Large intestine (tissue), 12 donors: ENCODE measurements at places on chromosomes 1 and 21.

DNA sequence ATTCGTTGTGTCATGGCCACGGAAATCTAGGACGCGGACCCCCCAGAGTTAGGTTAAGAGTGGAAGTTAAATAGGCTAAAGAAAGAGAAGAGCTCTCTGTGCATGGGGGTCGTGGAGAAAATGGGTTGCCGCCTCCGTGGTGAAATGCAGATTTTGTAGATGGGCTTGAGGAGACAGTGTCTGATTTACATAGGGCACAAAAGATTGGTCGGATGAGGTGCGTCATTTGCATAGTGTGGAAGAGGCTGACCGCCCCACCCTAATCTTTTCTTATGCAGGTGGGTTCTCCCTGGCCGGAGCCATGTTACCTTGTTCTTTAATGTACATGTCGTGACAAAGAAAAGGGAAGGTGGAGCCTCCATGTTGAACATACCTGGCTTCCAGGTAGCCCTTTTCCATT lies 14.3 kb upstream of the SLC5A9 start:
- no peak for DNase-seq

GRCh38 chr1:15883326-15883725 lies 35.8 kb downstream of the SPEN start:
- no peak for DNase-seq

GRCh38 chr1:100292711-100293110 lies 26.7 kb downstream of the RTCA start:
- no peak for DNase-seq

DNA sequence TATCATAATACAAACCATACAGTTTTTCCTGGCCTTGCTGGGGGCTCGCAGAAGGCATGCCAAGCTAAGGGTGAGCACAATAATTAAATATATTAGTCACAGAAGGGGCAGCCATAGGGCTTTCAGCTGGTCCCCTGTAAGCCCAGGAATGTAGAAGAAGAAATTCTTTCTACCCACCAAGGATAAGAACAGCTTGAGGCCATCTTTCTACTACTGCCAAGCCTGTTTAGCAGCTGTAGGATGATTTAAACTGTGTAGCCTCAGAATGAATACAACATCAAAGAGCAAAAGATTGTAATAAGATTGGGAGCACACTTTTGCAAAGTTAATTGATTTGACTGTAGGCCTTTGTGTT lies 171.5 kb downstream of the LRRC7 start:
- DNase-seq, result no peak

- DNase-seq, result no peak
Measured at GRCh38 chr1:229786974-229787610, 161.0 kb downstream of the URB2 start.

DNA sequence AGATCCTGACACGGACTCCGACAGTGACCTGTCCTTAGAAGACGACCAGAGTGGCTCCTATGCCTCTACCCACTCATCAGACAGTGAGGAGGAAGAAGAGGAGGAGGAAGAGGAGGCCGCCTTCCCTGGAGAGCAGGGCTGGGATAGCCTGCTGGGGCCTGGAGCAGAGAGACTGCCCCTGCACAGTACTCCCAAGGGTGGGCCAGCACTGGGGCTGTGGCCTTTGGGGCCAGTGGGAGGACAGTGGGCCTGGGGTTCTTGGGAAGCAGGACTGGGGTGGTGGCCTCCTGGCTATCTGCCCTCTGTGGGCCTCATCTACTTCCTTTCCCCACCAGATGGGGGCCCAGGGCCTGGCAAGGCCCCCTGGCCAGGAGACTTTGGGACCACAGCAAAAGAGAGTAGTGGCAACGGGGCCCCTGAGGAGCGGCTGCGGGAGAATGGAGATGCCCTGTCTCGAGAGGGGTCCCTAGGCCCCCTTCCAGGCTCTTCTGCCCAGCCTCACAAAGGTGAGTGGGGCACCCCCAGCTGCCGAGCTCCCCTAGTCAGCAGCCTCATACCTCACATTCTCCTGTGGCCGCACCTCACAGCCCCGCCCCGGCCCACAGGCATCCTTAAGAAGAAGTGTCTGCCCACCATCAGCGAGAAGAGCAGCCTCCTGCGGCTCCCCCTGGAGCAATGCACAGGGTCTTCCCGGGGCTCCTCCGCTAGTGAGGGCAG lies 10.0 kb downstream of the PSRC1 start:
- no peak for DNase-seq

- no peak for DNase-seq
Measured at GRCh38 chr1:203250911-203251310, 21.4 kb upstream of the CHIT1 start.

- DNase-seq, result no peak
Measured at GRCh38 chr1:213103377-213104306, 52.6 kb downstream of the RPS6KC1 start.

DNA sequence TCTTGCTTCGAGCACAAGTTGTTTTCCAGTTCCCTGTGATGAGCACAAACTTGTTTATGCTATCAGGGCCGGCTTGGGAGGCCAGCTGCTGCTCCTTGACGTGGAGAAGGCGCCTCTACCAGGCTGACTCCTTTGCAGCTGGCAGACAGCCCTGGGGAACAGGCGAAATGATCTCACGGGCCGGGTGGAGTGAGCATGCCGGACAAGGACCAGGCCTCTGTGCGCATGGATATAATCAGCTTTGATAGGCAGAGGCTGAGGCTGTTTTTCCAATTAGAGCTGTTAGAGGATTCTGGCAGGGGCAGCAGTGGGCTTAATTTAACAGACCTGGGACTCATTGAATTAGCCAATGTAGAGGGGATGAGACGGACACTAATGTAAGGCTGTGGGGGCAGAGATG lies 38.9 kb downstream of the FAM163A start:
- peak; percentile 51 for DNase-seq

- peak; percentile 93 for DNase-seq
Measured at GRCh38 chr1:41387667-41388091, 26.4 kb downstream of the FOXO6 start.

DNA sequence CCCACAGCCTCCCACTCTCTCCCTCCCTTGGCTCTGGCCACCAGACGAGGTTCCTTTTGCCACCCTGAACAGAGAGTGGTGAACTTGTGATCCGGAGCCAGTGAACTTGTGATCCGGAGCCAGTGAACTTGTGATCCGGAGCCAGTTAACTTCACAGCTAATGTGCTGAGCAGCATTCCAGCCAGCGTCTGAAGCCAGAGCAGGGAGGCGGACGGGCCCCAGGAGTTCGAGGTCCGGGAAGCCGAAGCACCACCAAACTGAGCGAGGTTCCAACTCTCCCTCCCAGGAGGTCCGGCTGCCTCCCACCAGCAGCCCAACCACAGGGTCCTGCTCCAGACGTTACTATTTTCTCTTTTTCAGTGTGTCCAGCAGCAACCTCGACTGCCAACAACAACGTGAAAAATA lies 85.8 kb downstream of the SYF2 start:
- DNase-seq, result no peak

- DNase-seq, result no peak
Measured at GRCh38 chr1:246078126-246078887, 428.8 kb downstream of the SMYD3 start.

- no peak for DNase-seq
Measured at GRCh38 chr1:204292740-204293139, 67.0 kb downstream of the PLEKHA6 start.

GRCh38 chr1:173337126-173337525 lies 130.0 kb upstream of the TNFSF4 start:
- no peak for DNase-seq

DNA sequence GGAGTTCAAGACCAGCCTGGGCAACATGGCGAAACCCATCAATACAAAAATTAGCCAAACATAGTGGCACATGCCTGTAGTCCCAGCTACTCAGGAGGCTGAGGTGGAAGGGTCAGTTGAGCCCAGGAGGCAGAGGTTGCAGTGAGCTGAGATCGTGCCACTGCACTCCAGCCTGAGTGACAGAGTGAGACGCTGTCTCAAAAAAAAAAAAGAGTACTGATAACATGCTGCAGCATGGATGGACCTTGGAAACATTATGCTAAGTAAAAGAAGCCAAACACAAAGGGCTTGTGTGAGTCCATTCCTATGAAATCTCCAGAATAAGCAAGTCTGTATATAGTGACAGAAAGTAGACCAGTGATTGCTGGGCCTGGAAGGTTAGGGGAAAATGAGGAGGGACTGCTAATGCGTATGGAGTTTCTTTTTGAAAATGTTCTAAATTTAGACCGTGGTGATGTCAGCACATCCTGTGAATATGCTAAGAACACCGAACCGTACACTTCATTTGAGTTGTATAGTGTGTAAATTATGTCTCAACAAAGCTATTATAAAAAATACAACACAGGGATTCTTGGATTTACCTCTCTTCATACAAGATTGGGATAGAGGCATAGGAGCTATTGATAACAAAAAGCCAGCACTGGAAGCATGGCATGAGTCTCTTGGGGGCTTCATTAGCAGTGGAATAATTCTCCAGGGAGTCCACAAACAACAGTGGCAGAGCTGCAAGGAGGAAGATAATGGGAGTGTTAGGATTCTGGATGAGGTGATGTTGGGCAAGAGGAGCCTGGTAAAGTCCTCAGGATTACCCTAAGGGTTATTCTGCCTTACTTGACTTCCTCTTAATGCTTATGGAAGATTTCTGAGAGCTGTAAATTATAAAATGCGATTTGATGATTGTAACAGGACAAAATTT lies 73.5 kb downstream of the TTC3 start:
- DNase-seq, result no peak

DNA sequence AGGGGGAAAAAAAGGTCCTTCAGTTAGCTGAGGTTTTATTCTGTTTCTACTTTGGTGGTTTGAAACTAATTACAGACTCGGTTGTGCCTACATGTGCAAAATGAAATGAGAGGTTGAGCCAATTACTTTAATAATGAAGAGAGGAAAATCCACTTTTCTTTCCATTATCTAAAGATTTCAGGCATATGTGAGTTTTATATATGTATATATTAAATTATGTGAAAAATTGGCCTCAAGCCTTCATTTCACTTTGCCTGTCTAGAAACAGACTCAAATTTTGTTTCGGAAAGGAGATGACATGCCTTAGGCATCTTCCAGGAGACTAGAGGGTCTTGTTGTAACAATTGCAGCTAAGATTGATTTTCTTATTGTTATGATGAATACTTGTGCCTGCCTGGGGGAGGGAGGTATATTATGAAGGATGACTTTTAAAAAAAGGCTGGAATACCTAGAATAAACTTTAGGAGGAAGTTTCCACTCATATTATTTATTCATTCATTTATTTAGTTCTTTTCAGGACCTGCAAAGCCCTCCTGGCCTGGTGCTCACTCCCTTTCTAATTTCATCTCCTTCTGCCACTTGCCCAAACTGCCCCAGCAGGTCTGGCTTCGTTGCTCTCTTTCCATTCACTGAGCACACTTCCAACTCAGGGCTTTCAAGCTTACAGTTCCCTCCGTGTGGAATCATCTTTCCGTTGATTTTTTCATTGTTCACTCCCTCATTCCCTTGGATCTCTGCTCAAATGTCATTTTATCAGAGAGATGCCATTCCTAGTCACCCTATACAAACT lies 94.2 kb upstream of the HOOK1 start:
- DNase-seq, result no peak

DNA sequence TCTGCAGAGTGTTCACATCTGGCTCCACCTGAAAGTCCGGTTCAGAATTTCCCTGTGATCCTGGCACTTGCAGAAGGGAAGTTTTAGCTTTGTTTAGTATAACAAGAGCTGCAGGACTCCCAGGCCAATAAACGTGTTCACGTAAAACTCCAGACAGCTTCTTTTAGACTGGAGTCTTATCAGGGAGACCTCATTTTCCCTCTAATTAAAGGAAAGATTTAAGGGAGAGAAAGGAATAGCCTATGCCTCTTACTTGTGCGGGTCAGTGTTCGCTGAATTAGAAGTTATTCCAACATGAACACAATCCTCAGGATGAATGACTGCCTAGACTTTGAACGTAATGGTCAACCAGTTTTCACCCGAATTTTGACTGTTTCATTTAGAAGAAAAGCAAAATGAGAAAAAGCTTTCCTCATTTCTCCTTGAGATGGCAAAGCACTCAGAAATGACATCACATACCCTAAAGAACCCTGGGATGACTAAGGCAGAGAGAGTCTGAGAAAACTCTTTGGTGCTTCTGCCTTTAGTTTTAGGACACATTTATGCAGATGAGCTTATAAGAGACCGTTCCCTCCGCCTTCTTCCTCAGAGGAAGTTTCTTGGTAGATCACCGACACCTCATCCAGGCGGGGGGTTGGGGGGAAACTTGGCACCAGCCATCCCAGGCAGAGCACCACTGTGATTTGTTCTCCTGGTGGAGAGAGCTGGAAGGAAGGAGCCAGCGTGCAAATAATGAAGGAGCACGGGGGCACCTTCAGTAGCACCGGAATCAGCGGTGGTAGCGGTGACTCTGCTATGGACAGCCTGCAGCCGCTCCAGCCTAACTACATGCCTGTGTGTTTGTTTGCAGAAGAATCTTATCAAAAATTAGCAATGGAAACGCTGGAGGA lies 202.1 kb upstream of the SGIP1 start:
- peak; percentile 41 for DNase-seq

DNA sequence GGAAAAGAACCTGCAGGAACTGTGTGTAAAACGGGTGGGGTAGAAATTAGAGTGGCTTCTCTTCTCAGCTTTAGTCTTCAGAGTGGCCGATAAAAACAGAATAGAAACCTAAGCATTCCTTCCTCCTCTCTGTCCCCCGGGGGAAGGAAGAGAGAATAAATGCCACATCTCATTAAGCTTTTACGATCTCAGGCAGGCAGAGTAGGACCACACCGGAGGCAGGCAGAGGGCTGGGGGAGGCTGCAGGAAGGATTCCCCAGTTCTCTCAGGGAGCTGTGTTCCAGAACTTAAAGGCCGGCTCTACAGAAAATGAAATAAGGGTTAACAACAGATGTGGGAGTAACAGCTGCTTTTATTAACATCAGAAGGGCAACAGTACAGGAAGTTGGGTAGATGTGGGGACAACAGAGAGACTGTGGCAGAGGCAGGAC lies 24.5 kb upstream of the MEF2D start:
- no peak for DNase-seq

DNA sequence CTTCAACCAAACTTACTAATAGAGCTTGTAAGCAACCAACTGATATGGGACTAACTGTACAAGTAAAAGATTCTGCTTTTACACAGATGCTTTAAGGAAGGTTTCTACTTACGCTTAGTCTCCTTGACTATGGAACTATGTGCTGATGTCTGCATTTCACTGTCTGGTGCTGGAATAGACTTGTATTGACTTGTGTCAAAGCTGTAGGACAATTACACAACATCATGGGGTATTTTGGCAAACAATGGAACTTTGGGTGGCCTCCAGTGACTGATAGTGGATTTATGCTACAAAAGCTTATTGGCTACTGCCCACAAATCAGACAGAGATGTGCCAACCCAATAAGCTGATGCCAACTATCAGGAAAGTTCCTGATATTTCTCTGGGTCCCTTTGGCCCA lies 10.6 kb downstream of the CBR1 start:
- no peak for DNase-seq

DNA sequence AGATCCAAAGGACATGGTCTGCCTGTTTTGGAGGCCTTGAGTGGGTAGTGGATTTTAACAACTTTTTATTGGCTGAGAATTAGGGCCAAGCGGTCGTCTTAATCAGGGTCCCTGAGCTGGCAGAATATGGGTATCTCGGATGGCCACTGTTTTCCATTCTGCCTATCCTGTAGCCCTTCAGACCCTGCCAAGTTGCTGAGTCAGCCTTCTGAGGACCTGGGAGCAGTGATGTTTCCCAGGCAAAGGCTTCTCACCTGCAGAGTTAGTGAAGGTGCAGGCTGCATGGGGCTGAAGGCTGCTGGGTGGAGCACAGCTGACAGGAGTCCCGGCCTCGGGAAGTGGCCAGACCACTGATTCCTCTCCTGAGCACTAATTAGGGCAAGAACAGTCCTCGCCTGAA lies 11.4 kb downstream of the RASSF5 start:
- DNase-seq, result no peak

- peak; percentile 90 for DNase-seq
Measured at GRCh38 chr1:12143631-12144155, 23.1 kb upstream of the TNFRSF1B start.
